AML-193 (cell line): ENCODE measurements at places on chromosomes 2 and 18.
A peak's percentile ranks its signal among the peaks of the same experiment; 100 is the strongest.

GRCh38 chr2:176461809-176462670 lies 192.8 kb downstream of the MTX2 start:
- no peak for DNase-seq

- DNase-seq: peak; percentile 5
Measured at GRCh38 chr2:39476524-39476923, 39.4 kb upstream of the MAP4K3 start.

DNA sequence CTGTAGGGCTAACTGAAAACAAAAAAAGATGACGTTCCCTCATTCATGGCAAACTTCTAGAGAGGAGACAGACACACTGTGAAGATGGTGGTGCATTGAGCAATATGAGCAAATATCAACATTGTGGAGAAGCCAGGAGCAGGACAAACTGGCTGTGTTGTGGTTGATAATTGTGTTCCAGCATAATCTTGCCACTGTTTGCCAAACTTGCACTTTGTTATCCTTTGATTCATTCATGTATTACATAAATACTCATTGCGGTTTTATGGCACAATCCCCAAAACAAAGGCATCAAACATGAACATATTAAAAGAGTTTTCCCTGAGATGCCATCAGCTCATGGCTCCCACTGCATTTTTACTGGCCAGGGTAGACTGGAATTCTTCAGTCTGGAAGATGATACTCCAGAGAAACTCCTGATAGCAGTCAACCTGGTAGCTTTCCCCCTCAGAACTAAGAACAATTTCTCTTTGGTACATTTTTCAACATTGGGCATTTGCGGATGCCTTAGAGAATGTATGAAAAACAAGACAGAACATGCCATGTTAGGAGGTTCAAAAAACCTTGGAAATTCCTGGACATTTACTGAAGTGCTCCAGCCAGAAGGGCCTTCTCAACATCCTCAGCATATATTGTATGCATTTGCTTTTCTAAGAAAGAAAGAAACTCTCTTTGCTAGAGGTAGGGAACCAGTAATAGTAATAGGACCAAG lies 487.4 kb upstream of the CELF4 start:
- DNase-seq: no peak

DNA sequence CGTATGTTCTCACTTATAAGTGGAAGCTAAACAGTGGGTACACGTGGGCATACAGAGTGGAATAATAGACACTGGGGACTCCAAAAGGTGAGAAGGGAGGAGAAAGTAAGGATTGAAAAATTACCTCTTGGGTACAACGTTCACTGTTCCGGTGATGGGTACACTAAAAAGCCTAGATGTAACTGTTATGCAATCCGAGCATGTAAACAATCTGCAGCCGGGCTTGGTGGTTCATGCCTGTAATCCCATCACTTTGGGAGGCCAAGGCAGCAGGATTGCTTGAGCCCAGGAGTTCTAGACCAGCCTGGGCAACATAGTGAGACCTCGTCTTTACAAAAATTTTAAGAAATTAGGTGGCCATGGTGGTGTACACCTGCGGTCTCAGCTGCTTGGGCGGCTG lies 33.1 kb upstream of the TTR start:
- no peak for DNase-seq

DNA sequence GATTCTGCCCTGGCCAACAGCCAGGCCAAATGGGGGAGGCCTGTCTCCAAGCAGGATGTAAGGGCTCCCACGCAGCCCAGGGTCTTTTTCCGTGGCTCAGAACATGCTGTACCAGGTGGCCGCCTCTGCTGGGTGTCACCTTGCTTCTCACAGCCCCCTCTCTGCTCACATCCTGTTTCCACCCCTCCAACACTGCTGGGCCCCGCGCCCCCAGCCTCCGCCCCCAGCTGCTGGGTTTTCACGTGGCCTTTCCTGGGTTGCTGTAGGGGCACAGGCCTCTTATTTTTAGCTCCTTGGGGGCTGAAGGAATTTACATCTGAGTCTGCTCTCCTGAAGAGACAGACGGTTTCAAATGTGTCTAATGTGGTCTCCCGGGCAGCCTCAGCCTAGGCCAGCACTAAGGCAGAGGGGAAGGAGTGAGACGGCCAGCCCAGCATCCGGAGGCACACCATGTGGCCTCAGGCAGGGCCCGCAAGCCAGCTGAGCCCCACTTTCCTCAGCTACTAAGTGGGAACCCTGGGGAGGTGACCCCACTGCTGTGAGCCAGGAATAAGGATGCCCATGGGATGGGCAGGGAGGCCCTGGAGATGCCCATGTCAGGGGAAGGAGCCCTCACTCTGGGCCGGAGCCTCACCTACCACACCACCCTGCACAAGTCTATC lies 18.7 kb upstream of the DUSP2 start:
- DNase-seq: no peak

- no peak for DNase-seq
Measured at GRCh38 chr18:47975105-47975504, 44.6 kb upstream of the SMAD2 start.

- no peak for DNase-seq
Measured at GRCh38 chr2:131493199-131493968, 1.2 kb upstream of the MZT2A start.

DNA sequence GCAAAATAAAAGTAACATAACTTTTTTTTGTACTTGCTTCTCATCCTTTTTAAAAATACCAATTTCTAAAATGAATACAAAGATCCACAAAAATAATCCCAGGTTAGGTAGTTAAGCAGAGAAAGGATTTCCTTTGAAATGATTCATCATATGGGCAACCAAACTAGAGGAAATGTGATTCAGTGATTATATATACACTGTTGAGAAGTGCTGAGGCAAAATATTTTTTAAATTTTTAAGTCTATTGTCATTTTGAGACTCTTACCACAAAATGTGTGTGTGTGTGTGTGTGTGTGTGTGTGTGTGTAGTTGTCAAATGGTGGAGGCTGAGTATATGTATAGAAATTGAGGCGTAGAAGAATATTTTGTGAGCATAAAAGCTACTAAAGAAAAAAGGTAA lies 1075.3 kb downstream of the LRP1B start:
- no peak for DNase-seq

DNA sequence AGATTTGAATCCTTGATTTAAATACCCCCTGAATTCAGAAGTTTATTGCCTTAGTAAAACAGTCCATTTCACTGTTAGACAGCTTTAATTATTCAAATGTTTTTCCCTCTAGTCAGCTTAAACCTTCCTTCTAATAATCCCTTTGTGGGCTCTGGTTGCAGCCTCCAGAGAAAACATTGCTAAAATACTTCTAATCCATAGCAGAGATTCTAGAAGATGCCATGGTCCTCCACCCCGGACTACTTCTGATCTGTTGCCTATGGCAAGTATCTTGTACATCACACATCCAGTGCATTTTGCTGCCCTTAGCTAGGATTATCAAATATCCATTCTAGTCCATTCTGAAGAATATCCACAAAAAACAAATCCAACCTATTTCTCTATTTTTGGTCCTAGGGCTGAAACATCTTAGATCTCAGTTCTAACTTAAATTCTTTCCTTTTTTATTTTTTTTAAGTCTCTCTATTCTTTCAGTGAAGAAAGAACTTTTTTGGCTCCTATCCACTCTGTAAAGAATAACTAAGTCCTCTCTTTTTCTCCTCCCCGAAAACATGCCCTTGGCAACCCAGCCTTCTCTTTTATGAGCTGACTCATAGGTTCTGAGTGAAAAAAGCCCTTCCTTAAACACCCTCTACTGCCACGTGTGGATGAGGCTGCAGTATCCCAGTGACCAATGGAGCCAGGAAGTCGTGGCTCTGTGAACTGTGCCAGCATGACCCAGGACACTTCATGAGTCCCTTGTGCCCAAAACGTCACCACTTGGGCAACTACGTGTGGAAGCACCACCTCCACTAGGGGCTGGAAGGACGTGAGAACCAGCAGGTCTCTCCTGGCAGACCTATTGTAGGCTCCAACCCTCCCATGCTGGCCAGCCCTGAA lies 349.8 kb downstream of the TNS1 start:
- no peak for DNase-seq

DNA sequence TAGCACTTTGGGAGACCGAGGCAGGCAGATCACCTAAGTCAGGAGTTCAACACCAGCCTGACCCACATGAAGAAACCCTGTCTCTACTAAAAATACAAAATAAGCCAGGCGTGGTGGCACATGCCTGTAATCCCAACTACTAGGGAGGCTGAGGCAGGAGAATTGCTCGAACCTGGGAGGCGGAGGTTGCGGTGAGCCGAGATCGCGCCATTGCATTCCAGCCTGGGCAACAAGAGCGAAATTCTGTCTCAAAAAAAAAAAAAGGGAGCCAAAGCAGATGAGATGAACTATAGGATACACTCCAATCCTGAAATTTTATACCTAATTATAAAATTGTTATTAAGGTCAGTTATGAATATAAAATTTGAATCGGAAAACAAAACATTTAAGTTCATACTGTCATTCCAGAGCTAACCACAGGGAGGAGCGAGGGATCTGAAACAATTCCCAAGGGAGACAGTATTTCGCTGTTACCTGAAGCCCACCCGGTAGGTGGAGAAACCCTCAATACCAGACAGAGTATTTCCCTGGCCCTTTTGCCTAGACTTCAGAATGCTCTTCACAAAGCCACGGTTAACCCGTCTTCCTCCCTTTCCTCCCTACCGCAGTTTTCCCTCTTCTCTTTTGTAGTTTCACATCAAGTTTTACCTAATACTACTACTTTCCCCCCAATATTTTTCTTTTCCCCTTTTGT lies 1.4 kb downstream of the PPM1G start:
- DNase-seq: no peak

GRCh38 chr2:101828257-101828656 lies 130.8 kb downstream of the MAP4K4 start:
- DNase-seq: no peak

DNA sequence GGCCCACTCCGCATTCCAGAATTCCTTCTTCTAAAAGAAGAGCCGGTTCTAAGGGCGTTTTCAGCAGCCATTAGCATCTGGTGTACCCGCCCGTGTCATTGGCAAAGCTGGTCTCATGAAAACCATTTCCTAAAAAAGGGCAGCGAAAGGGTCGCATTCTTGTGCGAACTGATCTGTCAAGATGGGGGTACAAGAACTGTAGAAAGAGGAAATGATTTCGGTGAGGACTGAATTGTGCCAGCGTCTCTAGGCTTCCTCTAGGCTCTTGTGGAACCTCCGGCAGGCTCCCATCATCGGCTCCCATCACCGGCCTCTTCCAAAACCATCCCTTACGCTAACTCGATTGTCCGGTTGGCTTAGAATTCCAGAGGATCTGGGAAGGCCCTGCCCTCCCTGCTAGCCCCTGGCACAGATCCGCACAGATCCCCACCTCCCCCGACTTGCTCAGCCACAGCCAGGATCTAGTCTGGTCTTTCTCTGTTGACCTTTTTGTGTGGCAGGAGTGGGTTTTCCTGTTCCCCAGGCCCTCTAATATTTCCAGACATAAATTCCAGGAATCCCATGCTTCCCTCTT lies 1.3 kb downstream of the RAB31 start:
- peak; percentile 42 for DNase-seq

GRCh38 chr2:8675543-8675942 lies 6.3 kb upstream of the ID2 start:
- DNase-seq: no peak

DNA sequence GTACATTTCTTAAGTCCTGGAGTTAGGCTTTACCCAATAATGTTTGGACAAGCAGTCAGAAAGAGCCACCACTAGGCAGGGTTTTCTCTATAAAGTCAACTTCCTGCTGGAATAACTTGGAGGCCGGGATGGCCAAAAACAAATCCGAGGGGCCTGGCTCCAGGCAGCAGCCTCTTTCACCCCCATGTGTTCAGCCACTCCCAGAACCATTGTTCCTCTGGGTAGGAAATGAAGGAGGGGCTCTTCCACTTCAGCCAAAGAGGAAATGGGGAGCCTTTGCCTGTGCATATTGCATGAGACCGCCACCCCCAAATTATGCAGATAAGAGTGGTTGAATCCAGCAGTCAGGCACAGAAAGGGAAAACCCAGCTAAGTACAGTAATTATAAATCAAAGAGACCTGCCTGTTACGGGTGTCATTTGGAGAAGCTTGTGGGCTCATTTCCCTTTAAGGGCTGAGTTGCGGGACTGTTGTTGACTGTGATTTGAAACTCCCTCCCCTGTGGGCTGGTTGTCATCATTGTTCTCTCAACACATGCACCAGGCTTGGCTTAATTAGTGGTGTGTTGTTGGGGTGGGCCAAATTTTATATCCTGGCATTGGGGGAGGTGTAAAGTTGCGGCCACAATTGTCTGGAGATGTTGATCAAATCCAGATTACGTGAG lies 212.8 kb upstream of the SOX11 start:
- DNase-seq: no peak

- no peak for DNase-seq
Measured at GRCh38 chr18:48629730-48630324, 91.0 kb downstream of the CTIF start.

- no peak for DNase-seq
Measured at GRCh38 chr2:116489944-116490343, 1324.5 kb upstream of the DDX18 start.

GRCh38 chr18:55354795-55355194 lies 233.2 kb downstream of the TCF4 start:
- DNase-seq: no peak

GRCh38 chr2:14632133-14632936 lies at the start of gene LRATD1:
Gene LRATD1 (plus strand): TSS chr2:14632717. CDS start chr2:14633980, 1,263 bp downstream.
- no peak for DNase-seq

- no peak for DNase-seq
Measured at GRCh38 chr2:176137252-176137580, 7.7 kb downstream of the HOXD8 start.

GRCh38 chr2:141499123-141499522 lies 631.7 kb downstream of the LRP1B start:
- DNase-seq: no peak

- DNase-seq: no peak
Measured at GRCh38 chr2:13821255-13821880, 811.1 kb upstream of the LRATD1 start.

DNA sequence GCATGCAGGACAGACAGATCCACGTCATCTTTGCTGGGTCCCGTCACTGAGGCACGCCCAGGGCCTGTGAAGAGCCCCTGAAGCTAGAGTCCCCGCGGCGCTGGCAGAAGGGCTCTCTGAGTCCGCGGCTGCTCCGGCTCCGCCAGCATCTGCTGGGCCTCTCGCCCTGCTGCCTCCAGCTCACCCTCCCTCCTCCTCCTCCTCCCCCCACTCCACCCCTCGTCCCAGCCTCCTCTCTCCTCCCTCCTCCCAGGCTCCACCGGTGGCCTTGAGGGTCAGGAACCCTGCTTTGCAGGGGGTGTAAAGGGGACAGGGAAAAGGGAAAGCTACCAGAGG lies at the start of gene TNS1:
TSS of gene TNS1 (minus strand) at position 151 of the 336 bp plus-strand sequence. CDS start at position 28, 123 bp downstream.
- DNase-seq: no peak

- DNase-seq: no peak
Measured at GRCh38 chr2:163558251-163559021, 177.4 kb downstream of the FIGN start.

GRCh38 chr18:62963507-62963906 lies 248.2 kb downstream of the PHLPP1 start:
- DNase-seq: no peak

DNA sequence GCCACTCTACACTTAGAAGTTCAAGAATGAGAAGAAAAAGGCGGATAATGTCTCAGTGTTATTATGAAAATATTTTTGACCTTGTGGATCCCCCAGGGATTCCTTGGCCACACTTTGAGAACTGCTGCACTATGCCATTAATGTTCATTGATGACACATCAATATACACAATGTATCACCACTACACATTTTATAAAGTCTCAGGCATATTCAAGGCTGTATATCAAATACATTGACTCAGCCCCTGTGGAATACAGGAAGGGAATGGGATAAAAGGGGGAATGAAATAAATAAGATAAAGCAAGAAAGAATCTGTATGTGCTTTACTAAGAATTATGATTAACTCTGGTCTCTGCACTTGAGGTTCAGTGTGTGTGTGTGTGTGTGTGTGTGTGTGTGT lies 69.1 kb downstream of the INHBB start:
- DNase-seq: no peak
